ENCODE measurements at places on chromosomes 4 and X. TPM values are rescaled to one million over a fixed set of nuclear protein-coding genes. Genes with fewer than 3 reads are reported as not detected.

DNA sequence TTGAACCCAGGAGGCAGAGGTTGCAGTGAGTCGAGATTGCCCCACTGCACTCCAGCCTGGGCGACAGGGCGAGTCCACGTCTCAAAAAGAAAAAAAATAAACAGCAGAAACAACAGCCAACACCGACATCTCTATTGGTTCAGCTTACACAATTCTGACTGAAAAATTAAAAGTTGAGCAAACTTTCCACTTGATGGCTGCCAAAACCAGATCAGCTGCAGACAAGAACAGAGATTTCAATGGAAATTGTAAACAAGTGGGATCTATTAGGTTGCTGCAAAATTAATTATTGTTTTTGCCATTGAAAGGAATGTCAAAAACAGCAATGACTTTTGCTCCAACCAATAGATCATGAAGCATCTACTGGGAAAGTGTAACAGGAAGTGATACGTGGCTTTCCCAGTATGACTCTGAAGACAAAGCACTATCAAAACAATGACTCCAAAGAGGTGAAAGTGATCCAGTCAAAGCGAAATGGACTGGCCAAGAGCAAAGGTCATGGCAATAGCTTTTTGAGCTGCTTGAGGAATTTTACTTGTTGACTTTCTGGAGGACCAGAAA lies 26.3 kb downstream of the UPF3B start:
- no peak for DNase-seq

DNA sequence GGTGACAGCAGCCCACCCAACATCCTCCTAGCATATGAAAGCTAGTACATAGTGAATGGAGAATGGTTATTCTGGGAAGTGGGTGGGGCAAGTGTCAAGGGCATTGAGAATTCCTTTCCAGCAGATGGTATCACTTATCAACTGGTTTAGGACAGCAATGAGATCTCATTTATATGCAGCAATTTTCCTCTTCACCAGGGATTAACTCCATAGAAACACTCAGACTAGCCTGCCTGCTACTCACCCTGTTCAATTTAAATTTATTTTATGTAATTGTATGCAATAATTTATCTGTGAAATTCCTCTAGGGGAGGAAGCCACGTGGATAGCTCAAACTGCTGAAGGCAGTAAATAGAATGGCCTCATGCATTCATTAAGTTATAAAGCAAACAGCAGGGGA lies 101.6 kb upstream of the MID1IP1 start:
- DNase-seq: no peak

DNA sequence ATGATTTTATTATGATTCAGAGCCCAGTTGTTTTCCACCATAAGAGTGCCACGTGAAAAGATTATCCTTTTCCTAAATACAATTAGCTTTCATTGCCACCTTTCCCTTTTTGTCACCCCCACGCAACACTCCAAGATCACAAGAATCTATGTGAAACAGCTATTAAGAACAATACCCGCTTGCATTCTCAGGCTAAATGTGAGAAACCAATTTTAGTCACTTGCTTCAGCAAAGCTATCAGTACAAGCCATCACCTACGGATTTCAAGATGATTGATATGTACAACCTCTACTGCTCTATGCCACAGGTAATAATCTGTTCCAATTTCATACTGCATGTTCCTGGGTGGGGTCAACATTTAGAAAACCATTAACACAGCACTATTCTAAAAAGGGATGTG lies 2.5 kb downstream of the ATP11C start:
- no peak for DNase-seq

- no peak for DNase-seq
Measured at GRCh38 chrX:49257846-49258748, 6.4 kb downstream of the FOXP3 start.

DNA sequence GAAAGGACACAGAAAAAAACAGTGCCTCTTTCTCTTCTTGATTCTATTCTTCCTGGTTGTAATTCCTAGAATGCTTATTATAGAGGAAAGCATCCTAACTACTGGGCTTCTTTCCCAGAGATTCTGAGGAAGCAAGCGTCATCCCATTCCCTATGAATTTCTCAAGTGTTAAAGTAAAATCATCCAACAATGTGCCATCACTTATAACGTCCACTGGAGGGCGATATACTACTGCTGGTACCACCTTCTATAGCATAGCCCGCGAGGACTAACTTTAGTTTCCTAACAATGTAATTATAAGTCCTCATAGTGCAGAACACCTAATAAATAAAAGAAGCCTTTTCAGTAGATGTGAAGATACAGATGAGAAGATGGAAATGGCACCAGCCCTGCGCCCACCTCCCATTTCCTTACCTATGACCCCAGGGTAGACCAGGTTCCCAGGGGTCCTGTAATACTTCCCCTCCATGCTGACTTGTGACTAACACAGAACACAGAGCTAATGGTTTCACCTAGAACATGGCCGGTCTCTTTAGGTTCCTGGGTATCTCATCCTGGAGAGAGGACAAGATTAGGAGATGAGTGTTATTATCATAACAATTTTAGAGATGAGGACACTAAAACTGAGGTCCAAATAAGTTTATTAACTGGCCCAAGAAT lies 4.2 kb downstream of the CENPVL3 start:
- DNase-seq: peak; percentile 3

- no peak for DNase-seq
Measured at GRCh38 chrX:54301516-54301915, 56.3 kb downstream of the WNK3 start.

- DNase-seq: no peak
Measured at GRCh38 chr4:121330180-121330665, 50.6 kb downstream of the QRFPR start.

- no peak for DNase-seq
Measured at GRCh38 chr4:137626942-137627738, 94.8 kb upstream of the PCDH18 start.

The PCDH11X gene
- polyA plus RNA-seq: not detected

The SATL1 gene
- polyA plus RNA-seq: not detected

The SH2D1A gene
- not detected for polyA plus RNA-seq

The ALPK1 gene
- polyA plus RNA-seq: 5.3 TPM

The ATP1B4 gene
- not detected for polyA plus RNA-seq
